ENCODE measurements at places on chromosomes 2 and 18.

- no peak for DNase-seq
These were observed 123.6 kb downstream of the TWIST2 start for GRCh38 chr2:238971318-238972145.

- DNase-seq = peak; percentile 39
These were observed 1.7 kb downstream of the MZT2B start for GRCh38 chr2:130183512-130184373.

GRCh38 chr2:53865962-53866361 lies 6.2 kb upstream of the GPR75 start:
- no peak for DNase-seq

DNA sequence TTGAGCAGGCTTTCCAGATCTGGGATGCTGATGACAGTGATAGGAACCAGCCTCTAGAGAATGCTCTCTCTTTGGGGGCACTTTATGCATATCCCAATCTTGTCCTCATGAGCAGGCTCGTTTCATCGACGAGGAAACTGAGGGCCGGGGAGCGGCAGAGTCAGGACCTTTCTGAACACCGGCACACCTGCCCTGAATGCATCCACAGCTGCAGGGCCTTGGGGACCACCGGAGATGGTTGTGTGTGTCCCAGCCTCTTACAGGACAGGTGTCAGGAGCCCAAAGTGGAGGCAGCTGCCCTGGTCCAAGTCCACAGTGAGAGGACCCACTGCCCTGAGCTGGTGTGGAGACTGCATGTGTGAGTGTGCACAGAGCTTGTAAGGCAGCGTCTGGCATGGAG lies 47.6 kb upstream of the FAHD2A start:
- no peak for DNase-seq

- no peak for DNase-seq
These were observed 176.6 kb downstream of the VWC2L start for GRCh38 chr2:214587442-214587841.

- DNase-seq = no peak
These were observed 326.1 kb downstream of the RNF144A start for GRCh38 chr2:7243276-7243675.

DNA sequence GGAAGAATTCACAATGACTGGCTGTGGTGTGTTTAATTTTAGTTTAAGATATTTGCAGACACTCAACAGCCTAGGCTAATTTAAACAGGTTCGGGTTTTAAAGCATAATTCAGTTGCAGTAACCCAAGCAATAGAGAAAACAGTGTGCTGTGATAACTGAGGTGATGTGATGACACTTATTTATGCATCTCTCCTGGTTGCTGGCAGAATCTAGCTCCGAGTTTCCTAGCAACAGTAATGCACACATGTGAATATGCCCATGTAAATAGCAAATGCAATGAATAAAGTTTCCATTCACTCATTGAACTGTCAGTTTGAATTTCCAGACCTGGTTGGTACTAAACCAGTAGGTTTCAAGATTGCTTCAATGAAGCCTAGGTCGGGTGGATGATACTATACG lies 426.5 kb downstream of the TMX3 start:
- DNase-seq = no peak

DNA sequence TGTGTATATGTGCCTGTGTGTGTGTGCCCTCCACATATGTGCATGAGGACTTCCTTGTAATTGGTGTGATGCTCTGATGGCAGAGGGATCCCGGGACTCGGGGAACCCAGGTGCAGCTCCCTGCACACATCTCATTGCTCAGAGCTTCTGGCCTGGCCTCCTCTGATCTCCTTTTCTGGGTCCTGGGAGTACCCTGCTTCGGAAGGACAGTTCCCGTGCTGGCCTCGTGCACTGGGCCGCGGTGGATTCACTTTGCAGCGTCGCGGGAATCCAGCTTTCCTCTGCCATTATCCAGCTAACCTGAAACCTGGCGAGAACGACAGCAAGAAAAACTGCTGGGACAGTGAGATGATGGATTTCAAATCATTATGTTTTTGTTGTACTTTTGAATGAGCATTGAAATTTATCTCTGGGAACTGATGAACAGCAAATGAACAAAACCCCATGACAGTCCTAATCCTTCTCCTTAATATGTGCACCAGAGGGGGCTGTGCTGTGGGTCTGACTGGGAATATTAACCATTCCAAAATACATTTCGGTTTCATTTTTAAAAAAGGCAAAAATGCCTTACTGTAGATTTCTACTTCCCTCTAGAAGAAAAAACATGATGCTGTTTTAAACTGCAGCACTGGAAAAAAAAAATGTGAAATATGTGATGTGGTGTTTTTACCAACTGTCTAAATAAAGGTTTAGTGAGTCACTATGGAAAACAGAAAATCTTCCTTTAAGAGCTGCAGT lies 78.2 kb downstream of the PTGR3 start:
- DNase-seq = peak; percentile 23

- DNase-seq = no peak
These were observed 248.3 kb upstream of the KYNU start for GRCh38 chr2:142629193-142629592.

GRCh38 chr18:59740141-59740540 lies 42.9 kb upstream of the CCBE1 start:
- DNase-seq = no peak

DNA sequence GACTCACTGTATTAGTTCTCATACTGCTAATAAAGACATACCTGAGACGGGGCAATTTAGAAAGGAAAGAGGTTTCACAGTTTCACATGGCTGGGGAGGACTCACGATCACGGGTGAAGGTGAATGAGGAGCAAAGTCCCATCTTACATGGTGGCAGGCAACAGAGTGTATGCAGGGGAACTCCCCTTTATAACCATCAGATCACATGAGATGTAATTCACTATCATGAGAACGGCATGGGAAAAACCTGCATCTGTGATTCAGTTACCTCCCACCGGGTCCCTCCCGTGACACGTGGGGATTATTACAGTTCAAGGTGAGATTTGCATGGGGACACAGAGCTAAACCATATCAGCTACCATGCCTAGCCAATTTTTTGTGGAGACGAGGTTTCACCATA lies 168.2 kb downstream of the NEDD4L start:
- DNase-seq = no peak

GRCh38 chr2:203155406-203155805 lies 83.4 kb upstream of the CYP20A1 start:
- DNase-seq = no peak

GRCh38 chr18:60147323-60147722 lies 225.3 kb downstream of the MC4R start:
- DNase-seq = no peak

GRCh38 chr2:120814352-120814751 lies 78.7 kb downstream of the GLI2 start:
- no peak for DNase-seq

- peak; percentile 27 for DNase-seq
These were observed 45.6 kb downstream of the RAMP1 start for GRCh38 chr2:237904831-237905599.

DNA sequence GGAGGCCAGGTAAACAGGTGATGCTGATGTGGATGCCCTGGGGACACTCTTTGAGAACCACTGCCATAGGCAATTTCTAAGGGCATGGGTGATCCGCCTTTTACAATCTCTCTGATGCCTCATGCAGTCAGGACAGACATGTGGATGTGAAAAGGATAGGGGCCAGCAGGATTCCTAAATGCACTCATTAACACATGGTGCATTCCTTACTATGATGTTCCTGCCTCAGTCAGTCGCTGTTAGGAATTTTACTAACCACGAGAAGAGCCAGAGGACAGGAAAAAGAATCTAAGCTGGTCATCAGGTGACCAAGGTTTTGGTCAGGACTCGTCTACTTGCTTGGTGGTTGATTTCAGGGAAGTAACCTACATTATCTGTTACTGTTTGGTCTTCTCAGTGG lies 191.0 kb downstream of the ARL4C start:
- no peak for DNase-seq

DNA sequence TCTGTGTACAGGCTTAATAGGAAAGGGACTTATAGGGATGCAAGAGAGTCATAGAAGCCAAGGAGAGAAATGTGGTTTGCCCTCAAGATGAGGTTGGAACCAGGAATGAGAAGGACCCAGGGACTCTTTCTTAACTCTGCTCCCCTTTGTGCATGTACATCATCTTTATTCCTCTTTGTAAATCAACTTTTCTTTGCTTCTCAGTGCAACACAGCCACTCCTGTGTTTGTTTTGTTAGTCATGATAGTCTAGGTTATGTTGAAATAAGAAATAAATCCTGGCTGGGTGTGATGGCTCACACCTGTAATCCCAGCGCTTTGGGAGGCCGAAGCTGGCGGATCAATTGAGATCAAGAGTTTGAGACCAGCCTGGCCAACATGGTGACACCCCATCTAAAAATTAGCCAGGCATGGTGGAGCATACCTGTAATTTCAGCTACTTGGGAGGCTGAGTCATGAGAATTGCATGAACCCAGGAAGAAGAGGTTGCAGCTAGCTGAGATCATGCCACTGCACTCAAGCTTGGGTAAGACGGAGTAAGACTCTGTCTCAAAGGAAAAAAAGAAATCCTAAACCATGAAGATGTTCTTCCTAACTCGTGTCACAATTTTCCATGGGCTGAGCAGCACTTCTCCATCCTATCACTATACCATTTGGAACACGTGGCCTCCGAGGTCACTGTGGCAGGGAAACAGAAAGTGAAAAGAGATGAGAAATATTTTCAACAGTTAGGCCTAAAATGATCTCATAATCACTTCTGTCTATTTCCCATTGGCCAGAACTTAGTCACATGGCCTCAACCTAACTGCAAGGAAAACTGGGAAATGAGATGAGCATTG lies 73.0 kb upstream of the TMEM17 start:
- DNase-seq = peak; percentile 89

DNA sequence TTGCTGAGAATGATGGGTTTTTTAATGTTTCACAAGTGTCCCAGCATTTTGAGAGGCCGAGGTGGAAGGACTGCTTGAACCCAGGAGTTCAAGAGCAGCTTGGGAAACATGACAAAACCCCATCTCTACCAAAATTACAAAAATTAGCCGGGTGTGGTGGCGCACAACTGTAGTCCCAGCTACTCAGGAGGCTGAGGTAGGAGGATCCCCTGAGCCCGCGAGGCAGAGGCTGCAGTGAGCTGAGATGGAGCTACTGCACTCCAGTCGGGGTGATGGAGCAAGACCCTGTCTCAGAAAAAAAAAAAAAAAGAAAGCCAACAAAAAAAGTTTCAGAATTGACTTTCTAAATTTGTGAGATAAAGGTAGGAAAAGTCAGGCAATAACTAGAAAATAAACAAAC lies 8.7 kb downstream of the TFCP2L1 start:
- DNase-seq = no peak

DNA sequence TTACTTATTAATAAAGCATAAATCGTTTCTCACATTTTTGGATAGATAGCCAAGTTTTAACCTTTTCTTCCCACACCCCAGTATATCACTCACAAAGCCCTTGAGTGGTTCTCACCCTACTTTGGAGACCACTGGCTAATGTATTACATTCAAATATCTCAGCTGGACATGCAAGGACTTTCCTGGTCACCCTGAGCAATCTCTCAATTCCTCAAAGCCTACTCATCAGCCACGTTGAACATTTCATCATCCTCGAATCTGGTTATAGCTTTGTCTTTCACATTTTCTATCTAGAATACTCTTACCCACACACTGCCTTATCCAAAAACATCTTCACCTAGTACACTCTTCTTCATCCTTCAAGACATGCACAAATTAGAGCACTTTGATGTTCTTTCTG lies 71.1 kb upstream of the MAPRE2 start:
- DNase-seq = no peak

DNA sequence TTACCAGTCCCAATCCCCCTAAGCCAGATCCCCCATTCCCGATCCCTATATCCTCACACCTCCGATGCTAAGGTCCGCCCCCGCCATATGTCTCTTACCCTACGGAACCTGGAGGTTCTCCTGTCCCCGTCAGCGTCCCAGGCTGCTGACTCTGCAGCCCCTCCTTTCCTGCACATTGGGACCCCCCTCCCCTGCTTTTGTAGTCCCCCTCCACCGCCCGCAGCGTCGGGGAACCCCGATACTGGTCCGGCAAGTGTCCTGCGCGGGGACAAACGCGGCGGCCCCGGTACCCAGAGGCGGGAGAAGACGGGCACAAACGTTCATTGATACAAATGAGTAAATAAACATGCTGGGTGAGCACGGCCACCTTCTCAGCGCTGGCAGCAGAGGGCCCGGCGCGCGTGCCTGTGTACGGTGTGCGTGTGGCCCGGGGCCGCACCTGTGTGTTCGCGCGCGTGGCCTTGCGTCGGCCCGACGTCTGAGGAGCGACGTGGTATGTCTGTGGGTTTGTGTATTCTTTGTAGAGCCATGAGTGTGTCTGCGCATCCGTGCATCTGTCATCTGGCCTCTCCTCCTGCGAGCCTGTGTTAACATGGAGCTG lies 2.0 kb upstream of the CYP26B1 start:
- DNase-seq = no peak

- DNase-seq = no peak
These were observed 15.9 kb downstream of the ABCG8 start for GRCh38 chr2:43854671-43855070.

GRCh38 chr2:134035605-134036370 lies 218.1 kb upstream of the MGAT5 start:
- DNase-seq = no peak

- no peak for DNase-seq
These were observed 6.4 kb downstream of the PSME4 start for GRCh38 chr2:53964257-53964952.

- DNase-seq = no peak
These were observed 5.4 kb downstream of the TGFBRAP1 start for GRCh38 chr2:105324101-105324500.

DNA sequence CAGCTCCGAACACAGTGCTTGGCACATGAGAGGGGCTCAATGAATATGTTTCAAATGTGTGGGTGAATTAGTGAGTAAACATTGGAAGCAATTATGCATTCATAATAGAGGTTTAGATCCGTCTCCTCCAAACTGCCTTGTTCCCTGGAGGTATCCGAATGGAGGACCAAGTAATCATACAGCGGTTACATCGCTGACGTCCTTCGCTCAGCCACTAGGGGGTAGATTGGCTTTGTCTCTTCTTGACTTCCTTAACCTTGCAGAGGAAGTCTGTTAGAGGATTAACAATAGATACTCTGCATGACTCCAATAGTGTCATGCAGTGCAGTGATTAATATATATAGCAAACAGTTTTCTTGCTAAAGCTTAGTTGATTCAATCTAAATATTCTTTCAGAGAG lies 517.0 kb downstream of the PTPRM start:
- peak; percentile 60 for DNase-seq

GRCh38 chr2:20451341-20451740 lies 4.5 kb downstream of the RHOB start:
- DNase-seq = peak; percentile 54

- no peak for DNase-seq
These were observed 58.5 kb downstream of the ADD2 start for GRCh38 chr2:70709275-70710037.

- no peak for DNase-seq
These were observed 82.8 kb upstream of the RMP24 start for GRCh38 chr18:35889677-35890076.

GRCh38 chr2:225040142-225040541 lies 2.1 kb downstream of the DOCK10 start:
- DNase-seq = no peak

- DNase-seq = no peak
These were observed 95.9 kb upstream of the IL1R2 start for GRCh38 chr2:101895819-101896322.

DNA sequence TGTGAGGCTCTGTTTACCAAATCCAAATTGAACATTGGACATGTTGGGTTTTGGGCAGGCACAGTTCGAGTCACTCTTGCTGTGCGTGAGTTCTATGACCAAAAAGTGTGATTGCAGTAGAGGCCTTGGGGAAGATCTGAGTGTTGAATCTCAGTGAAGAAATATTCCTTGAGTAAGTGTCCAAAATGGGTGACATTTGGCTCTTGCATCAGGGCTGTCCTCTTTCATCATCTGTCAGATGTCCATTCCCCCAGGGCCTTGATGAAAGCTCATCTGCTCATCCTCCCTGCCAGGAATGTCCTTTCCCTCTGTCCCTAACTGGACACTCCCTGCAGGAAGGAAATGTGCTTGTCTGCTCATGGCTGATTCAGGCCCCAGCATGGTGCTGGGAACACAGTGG lies 6.4 kb upstream of the SFTPB start:
- DNase-seq = no peak
